Mammary epithelial cell (primary cell): ENCODE measurements at places on chromosomes 7 and 10.

DNA sequence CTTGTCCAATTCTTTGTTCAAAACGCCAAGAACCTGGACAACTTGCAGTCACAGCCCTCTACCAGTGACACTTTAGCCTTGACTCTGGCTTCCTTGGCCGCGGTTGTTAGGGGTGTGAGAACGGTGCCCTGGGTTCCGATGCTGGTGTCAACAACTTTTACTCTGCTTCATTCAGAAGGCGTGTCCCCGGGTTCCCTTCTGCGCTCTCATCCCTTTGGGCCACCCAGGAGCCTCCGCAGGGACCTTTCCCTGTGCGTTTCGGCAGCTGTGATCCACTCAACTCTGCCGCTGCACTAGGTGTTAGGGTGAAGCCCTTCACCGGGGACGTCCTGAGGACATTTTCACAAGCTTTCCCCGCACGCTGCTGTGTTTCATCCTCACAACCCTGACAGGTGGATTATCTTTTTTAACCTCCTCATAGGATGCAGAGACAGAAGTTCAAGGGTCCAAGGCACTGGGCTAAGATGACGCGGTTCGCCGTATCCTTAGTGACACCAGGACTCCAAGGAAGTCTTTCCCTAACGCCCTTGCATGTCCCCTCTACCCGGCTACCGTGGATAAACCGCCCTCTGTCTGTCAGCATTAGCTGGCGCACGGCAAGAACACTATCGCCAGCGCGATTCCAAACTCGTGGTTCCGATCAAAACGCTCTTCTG, 133.5 kb upstream of the SHH start:
- DNase-seq = no peak

DNA sequence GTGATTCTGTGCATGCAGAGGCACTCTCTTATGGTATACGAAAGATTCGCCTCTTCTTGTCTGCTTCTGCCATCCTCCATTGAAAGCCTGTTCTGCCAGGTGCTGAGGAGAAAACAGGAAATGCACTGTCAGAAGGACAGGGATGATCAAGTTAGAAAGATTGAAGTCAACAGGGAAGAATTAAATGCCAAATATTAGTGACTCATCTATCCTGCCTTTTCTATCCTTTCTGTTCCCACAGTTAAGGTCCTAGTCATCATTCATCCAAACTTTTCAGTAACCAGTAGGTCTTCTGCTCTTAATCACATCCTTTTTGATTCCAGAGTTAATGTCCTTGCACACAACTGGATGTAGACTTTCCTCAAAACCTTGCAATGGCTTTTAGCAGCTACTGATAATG, 4.8 kb upstream of the ZNF783 start:
- peak; percentile 40 for DNase-seq

- no peak for DNase-seq
Observed at GRCh38 chr7:68518060-68518459, 1080.2 kb upstream of the AUTS2 start.

- no peak for DNase-seq
Observed at GRCh38 chr7:24545215-24545614, 28.0 kb upstream of the PALS2 start.

- DNase-seq = no peak
Observed at GRCh38 chr7:75662579-75663301, 76.0 kb downstream of the HIP1 start.

- DNase-seq = no peak
Observed at GRCh38 chr10:3494131-3494837, 290.7 kb downstream of the KLF6 start.

GRCh38 chr7:116212869-116213268, 2.5 kb downstream of the TES start:
- no peak for DNase-seq

DNA sequence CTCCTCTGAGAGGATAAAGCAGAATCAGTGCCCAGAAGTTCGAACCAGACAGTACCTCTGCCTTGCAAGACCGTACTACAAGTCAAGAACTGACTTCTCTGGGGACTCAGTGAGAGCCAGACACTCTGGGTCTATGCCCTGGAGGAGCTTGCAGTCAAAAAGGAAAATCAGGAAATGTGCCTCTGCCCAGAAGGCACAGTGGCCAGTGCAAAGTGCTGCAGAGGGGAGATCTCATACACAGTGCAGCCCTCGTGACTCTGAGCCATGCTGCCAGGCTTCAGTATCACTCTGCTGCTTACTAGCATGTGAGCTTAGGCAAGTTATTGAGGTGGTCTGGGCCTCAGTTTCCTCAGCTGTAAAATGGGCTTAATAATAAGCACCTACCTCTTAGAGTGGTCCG, 144.0 kb upstream of the NPY start:
- DNase-seq = no peak

- no peak for DNase-seq
Observed at GRCh38 chr7:618539-619367, 99.1 kb upstream of the PDGFA start.

- DNase-seq = no peak
Observed at GRCh38 chr7:151366880-151367222, 25.2 kb downstream of the NUB1 start.

- no peak for DNase-seq
Observed at GRCh38 chr10:110388687-110389052, 84.0 kb upstream of the SMNDC1 start.

GRCh38 chr10:104127411-104127810, 5.4 kb downstream of the SFR1 start:
- DNase-seq = no peak

GRCh38 chr7:366161-366803, 76.3 kb downstream of the FOXL3 start:
- no peak for DNase-seq

DNA sequence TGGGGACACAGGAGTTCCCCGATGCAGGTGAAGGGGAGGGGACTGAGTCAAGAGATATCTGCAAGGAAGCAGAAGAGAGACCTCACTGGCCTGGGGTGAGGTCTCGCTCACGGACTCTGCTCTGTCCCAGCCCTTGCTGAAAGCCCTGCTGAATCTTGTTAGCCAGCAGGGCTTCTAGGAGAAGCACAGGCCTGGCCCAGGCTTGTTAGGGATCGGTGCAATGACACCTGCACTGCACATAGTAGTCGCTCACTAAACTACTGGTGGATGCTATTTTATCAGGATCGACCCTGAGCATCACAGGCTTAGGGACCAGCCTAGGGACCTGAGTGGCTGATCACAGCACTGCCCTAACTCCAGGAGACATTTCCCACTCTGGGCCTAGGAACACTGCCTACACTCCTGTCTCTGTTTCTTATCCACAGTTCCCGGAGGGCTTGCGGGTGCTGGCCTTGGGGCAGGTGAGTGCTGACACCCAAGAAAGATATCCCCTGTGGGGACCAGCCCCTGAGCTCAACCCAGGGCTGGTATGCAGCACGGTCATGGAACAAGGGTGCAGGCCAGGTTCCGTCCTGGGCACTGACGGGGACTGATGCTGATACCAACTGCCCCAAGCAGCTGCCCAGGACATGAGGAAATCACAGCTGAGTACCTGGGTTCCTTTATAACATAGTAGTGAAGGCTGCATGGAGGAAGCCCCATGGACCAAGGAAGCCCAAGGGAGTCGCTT, 13.0 kb downstream of the ELN start:
- DNase-seq = no peak

GRCh38 chr7:31126976-31127375, 74.9 kb downstream of the ADCYAP1R1 start:
- no peak for DNase-seq

DNA sequence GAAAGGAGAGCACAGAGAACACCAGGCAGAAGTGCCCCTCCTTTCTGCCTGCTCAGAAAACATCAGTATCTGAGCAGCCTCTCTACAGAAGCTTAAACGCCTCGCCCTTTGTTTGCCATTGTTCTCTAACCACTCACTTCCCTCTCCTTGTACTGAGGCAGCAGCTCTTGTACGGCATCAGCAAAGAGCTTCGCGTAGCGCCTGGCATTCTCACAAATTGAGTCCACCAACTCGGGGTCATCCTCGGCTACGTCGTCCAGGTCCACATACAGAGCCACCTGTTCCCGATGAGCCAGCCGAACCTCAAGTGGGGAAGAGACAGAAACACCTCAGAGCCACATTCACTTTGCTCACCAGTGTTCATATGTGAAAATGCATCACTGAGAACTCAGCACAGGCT, 1.7 kb downstream of the MCM7 start:
- DNase-seq = no peak

GRCh38 chr7:92149736-92150239, 15.5 kb upstream of the CYP51A1 start:
- no peak for DNase-seq

- DNase-seq = no peak
Observed at GRCh38 chr7:107196834-107197610, 28.2 kb downstream of the HBP1 start.

DNA sequence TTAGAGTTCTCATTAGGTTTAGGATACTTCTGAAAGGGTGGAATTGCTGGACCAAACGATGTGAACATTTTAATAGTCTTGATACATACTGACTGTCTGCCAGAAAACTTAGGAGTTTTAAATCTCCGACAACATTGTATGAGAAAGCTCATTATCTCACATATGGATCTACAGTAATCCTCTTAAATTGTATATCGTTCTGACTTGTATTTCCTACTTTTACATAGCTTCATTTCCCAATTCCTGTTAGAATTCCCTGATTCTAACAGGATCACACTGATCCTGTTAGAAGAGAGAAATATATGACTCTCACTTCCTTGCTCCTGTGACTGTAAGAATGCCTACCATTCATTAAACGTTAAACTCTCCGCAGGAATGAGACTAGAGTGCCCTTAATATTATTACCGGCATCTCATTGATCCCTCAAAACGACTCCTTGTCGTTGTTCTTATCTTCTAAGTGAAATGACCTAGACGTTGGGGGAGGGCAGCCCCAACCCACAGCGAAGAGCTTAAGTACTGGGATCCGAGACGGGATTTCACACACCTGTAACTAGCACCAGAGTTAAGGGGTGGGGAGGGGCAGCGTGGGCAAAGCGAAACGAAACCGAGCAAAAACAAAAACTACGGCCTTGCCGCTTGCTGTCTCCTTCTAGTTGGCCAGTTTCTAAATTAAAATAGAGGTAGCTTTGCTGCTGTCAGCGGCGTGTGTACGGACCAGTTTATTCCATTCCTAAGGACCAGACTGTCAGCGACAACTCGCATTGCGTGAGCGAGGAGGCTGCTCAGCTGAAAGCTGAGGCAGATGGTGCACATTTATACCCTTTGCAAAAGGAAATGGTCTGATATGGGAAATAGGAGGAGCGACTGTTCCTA, 678 bp upstream of the TMEM106B start:
- DNase-seq = no peak

GRCh38 chr10:43809211-43809930, 160.7 kb upstream of the ZNF32 start:
- DNase-seq = no peak

- no peak for DNase-seq
Observed at GRCh38 chr7:44155191-44156185, 14.4 kb upstream of the MYL7 start.

DNA sequence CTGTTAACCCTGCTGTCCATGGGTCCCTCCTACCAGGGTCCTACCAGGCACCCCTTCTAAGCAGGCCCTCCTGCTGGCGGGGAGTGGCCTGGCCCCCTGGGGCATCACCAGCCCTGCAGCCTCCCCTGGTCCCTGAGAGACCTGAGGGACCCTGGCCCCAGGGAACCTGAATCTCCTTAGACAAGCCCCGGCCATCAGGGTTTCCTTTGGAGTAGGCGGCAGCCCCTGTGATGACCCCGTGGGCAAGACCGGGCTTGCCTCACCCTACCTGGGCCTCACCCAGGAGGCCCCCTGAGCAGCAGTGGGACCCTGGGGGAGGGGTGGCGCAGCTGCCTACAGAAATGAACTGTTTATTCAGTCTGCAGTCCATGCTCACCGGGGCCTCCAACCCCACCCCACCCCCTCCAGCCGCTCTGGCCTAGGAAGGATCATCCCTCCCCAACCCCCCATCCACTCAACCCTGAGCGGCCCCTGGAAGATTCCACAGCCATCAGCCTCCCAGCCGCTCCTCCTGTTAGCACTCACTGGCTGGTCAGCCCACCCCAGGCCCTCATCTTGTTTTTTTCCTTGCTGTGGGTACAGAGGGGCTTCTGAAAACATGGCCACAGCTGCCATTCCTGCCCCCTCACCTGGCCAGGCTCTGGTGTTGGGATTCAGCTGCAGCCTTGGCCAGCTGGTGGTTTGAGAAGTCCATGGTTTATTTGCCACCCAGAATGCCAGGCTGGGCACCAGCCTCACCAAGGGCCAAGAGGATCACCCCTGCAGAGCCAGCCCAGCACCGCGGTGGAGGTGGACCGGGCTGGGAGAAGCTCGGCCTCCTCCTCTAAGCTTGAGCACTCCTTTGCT, 34.8 kb upstream of the CHST15 start:
- DNase-seq = no peak

GRCh38 chr10:106424981-106425380, 739.5 kb downstream of the SORCS1 start:
- DNase-seq = peak; percentile 60

- DNase-seq = no peak
Observed at GRCh38 chr10:77374189-77374656, 263.4 kb downstream of the KCNMA1 start.

DNA sequence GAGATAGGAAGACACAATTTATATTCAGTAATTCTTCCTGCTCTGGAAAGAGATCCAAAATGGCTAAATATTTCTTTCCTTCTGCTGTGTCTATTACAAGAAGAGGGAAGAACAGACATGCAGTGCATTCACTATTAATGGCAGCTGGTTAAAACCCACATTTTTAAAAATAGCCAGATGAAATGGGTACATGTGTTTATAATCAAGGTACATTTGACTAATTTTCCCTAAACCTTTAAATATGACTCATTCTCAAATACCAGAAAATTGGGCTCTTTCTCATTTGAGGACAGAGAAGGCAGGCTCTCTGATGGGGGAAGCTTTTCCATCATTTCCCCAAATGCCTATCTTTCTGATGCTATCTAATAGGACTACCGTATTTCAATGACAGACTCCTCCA, 215.7 kb upstream of the HABP2 start:
- DNase-seq = no peak

DNA sequence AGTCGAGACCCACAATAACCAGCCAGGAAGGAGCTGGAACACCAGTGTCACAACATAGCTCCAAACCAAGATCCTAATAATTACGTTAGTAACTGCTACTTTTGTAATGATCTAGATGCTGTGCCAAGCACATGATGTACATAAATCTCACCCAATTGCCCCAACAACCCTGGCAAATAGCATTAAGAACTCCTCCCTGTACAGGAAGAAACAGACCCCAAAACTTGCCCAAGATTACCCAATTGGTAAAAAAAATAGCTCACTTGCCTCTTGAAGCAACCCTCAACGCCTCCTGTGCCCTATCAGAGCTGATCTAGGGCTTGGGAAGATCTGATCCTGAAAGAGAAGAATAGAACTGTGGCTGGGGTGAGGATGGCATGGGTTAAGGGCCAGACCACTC, 628.7 kb upstream of the AUTS2 start:
- no peak for DNase-seq

GRCh38 chr7:111262293-111263116, 171.6 kb downstream of the LRRN3 start:
- DNase-seq = no peak

- no peak for DNase-seq
Observed at GRCh38 chr10:79608505-79609375, 2.0 kb upstream of the SFTPA1 start.

- DNase-seq = peak; percentile 17
Observed at GRCh38 chr10:7529638-7530037, 118.8 kb upstream of the SFMBT2 start.
